ENCODE measurements at places on chromosomes 2 and 18.

DNA sequence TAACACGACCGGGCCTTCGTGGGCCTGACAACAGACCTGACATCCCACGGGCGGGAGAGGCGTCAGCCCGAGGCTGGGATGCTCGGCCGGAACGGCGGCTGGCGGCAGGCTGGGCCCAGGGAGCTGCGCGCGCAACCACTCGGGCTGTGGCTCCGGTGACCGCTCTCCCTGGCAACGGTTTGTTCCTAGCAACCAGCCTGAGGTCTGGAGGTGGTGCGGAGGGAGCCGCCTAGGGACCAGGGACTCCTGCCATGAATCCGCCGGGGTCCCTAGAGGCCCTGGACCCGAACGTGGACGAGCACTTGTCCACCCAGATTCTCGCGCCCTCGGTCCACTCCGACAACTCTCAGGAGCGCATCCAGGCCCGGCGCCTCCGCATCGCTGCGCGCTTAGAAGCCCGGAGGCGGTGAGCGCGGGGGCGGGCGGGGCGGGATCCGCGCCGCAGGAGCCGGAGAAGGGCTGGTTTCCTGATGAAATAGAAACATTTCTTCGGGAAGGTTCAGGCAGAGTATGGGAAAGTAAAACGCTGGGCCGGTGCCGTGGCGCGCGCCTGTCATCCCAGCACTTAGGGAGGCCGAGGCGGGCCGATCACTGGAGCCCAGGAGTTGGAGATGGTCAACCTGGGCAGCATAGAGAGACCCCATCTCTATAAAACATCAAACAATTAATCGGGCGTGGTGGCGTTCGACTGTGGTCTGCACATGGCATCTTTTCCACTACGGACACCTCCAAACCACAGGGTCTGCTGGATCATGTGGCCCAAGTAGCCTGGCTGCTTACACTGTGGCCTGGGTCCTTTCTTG lies at the start of gene DRC1:
Gene DRC1, plus strand, starts transcription at position 182 of the 803 bp plus-strand sequence. Its CDS starts 70 bp downstream, at position 252.
- DNase-seq = no peak

- no peak for DNase-seq
Measured at GRCh38 chr2:37856101-37856751, 68.9 kb upstream of the RMDN2 start.

DNA sequence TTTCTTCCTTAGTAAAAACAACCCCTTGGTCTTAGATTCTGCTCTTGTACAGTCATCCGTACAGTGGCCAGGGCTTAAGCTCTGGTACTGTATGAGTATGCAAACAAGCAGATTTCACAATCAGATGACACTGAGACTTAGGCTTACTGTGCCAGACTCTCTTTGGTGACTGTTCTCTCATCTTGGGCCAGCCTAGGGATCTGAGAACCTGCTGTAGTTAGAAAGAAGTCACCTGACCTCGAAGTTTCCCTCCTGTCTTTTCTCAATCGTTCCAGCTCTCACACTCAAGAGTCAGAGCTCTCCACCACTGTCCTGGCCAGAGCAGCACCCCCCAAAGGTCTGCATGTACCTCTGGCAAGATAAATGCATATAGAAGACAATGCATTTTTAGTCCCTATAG lies 63.2 kb downstream of the ZEB2 start:
- no peak for DNase-seq

DNA sequence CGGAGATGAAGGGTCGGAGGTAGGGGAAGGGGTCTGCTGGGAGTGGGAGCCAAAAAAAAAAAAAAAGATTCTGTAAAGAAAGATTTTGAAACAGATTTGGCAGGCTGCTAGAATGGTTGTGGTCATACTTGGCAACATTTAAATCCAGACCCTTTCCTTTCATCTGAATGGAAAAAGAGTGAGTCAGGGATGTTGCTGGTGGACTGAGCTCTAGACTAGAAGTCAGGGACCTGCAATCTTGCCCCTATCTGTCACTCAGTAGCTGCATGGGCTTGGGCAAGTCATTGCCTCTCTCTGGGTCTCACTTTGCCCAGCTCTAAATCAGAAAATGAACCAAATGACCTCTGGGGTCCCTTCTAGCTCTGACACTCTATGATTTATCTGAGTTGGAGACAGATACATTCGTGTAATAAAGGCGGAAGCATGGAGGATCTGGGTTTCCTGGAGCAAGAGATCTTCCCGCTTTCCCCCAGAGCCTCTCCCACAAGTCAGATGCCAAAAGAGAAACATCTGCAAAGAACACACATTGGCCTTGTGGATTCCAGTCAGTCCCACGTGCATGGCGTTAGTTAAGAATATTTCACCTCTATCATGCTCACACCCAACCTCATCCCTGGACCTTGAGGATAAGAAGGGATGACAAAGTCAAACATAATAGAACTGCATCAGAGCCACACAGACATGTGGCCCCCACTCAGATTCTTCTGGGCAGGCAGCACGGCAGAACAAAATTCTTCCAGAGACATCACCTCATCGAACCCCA lies 58.5 kb downstream of the ADD2 start:
- no peak for DNase-seq

GRCh38 chr2:41141146-41141791 lies 689.4 kb upstream of the SLC8A1 start:
- DNase-seq = no peak

GRCh38 chr2:106032676-106033075 lies 161.4 kb downstream of the UXS1 start:
- no peak for DNase-seq

DNA sequence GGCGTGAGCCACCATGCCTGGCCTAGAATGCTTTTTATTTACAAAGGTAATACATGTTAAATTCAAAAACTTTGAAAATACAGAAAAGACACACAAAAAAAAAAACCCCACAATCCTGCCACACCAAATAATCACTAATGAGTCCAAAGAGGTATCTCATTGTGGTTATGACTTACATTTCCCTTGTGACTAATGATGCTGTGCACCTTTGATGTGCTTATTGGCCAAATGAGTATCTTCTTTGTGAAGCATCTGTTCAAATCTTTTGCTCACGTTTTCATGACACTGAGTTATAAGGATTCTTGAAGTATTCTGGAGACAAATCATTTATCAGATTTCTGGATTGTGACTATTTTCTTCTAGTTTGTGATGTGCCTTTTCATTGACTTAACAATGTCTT lies 6.4 kb upstream of the NLRC4 start:
- DNase-seq = no peak

DNA sequence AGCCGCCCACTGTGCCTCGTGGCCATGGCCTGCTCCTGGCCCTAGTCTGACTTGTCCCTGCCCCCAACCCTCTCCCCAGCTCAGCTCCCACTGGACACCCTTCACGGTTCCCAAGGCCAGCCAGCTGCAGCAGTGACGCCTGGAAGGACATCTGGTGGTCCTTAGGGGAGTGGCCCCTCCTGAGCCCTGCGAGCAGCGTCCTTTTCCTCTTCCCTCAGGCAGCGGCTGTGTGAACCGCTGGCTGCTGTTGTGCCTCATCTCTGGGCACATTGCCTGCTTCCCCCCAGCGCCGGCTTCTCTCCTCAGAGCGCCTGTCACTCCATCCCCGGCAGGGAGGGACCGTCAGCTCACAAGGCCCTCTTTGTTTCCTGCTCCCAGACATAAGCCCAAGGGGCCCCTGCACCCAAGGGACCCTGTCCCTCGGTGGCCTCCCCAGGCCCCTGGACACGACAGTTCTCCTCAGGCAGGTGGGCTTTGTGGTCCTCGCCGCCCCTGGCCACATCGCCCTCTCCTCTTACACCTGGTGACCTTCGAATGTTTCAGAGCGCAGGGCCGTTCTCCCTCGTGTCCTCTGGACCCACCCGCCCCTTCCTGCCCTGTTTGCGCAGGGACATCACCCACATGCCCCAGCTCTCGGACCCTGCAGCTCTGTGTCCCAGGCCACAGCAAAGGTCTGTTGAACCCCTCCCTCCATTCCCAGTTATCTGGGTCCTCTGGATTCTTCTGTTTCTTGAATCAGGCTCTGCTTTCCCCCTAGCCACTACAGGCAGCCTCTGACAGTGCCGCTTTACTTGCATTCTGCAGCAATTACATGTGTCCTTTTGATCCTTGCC lies 35.8 kb downstream of the ANO7 start:
- DNase-seq = no peak
